ENCODE measurements at places on chromosomes 3 and 15.

- no peak for DNase-seq
Measured at GRCh38 chr15:70185251-70185711, 87.6 kb upstream of the TLE3 start.

DNA sequence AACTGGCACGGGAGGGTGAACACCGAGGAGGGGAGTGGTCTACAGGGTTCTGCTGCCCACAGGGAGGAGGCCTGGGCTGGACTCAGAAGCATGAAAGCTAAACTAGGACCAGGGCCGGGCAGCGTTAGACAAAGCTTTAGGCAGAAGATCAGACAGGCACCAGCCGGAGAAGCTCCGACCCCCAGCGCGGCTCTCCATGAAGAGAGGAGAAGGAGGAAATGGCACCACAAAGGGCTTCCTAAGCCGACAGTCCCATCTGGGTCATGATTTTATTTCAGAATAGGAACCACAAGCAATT lies 61.2 kb downstream of the RUBCN start:
- DNase-seq, result no peak

- no peak for DNase-seq
Measured at GRCh38 chr15:69593981-69594966, 141.7 kb downstream of the RPLP1 start.

DNA sequence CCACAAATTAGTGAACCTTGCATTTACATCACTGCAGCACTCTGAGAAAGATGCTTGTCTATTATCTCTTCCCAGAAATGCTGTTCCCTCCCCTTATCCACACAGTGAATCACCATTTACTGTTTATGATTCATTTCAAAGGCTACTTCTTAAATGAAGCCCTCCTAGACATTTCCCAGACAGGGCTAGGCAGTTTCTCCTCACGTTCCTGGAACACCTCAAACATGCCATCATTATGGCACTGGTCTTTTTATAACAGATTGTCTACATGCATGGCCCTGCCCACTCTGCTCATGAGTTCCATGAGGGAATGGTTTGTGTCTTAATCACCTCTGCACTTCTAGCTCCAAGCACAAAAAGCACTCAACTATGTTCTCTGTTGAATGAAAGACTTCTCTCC lies 32.2 kb upstream of the TM2D3 start:
- DNase-seq, result no peak

DNA sequence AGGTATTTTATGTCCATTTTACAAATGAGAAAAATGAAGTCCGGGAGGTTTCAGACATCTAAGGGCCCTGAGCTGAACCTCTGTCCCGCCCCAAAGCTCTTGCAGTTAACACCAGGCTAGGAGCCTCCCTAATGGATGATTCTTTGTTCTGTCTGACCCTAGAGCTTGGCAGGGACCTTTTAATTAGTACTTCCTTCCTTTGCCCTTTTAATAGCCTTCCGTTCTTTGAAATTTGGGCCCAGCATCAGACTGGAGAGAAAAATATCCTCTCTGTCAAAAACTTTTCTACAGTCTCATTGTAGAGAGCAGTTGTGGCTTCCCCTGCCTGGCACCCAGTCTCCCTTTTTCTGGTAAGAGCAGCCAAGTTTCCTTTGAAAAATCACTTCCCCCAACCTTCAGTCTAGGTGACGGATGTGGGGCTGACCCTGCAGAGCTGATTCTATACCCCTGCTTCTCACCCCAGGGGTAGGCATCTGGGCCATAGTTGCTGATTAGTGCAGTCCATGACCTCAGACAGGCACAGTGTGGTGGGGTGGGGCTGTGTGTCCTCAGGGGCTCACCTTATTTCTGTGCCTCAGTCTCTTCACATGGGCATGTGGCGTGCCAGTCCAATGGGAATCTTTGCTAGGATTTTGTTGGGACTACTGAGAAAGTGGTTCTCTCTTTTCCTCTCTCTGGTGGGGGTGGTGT lies 220.4 kb downstream of the ADAMTS9 start:
- DNase-seq, result no peak

DNA sequence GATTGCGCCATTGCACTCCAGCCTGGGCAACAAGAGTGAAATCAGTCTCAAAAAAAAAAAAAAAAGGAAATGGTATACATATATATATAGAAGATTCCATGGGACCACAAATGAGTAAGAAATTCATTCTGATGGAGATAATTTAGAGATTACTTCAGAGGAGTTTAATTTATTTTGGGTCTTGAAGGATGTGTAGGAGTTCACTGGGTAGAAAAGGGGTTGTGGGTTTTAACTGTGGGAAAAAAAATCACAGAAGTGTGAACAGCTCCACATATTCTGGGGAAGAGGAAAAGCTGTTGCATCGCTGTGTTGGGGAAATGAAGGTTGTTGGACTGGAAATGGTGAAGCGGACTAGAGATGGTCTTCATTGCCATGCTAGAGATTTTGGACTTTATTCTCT lies 4.1 kb upstream of the ICE2 start:
- no peak for DNase-seq

DNA sequence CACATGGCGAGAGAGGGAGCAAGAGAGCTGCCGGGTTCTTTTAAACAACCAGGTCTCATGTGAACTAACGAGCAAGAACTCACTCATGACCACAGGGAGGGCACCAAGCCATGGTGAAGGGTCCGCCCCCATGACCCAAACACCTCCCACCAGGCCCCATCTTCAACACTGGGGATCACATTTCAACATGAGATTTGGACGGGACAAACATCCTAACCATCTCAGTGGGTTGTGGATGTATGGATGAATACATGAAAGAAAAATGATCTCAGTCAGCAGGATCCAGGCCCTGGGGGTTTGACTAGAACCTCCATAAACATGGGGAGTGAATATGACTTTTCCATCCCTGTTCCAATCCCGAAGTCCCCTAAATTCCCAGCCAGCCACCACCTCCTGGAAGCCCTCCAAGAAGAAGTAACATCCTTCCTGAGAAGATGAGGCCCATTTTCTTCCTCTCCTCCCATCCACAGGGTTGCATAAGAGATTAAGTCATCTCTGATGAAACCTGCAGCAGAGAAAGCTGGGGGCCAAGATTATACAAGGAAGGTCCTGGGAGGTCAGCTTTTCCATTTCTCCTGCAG lies 9.5 kb downstream of the CAV3 start:
- DNase-seq, result no peak

DNA sequence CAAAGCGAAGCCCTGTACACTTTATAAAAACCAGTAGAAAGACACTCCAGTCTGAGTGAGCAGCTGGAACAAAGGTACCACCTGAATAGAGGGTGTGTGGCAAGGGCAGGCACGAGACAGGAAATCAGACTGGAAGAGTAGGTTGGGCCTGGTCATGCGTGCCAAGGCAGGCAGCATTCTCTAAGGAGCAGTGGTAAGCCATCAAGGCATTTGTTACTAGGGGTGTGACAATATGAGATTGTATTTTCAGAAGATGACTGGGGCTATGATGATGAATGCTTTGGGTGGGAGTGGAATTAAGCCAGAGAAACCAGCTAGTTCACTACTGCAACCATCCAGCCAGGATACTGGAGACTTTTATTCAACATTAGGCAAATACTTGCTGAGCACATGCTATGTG lies 5.0 kb downstream of the JMJD7 start:
- no peak for DNase-seq

DNA sequence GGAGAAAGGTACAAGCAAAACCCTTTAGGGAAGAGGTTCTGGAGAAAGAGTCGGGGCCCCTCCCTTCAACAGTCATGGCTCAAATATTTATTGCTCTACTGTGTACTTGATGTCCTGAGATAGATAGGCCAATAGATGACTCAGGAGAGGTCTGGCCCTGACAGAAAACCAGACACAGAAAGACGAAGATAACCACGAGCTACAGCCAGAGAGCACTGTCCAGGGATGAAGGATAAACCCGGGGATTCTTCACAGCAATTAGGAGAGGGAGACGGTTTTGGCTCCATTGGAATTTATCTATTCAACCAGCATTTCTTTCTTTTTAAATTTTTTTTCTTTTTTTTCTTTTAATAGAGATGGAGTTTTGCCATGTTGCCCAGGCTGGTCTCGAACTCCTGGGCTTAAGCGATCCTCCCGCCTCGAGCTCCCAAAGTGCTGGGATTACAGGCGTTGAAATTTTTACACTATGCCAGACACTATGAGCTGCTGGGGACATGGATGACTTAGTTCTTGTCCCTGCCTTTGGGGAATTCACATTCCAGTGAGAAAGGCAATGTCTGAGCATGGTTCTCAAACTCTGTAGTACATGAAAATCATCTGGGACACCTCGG lies 4.6 kb upstream of the CIDEC start:
- no peak for DNase-seq

DNA sequence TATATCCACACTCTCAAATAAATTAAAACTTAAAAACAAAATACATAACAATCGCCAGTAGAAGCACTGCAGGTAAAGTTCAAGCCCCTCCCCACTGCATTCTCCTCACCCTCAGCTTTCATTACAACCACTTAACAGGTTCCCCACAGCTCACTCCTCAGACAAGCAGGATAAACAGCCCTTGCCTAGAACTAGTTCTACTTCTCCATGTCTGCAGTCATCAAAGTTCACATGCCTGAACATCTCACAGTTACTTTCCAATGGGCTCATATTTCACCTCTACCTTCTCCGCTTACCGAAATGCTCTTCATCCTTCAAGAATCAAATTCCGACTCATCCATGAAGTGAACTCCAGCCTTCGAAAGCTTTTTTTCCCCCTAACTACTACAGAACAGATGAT lies 4.1 kb downstream of the YEATS2 start:
- DNase-seq, result no peak

- DNase-seq, result no peak
Measured at GRCh38 chr15:68414206-68414555, 17.8 kb downstream of the ITGA11 start.

- no peak for DNase-seq
Measured at GRCh38 chr3:191158815-191159214, 40.2 kb upstream of the OSTN start.

- no peak for DNase-seq
Measured at GRCh38 chr3:165081183-165081582, 2.9 kb upstream of the SI start.

DNA sequence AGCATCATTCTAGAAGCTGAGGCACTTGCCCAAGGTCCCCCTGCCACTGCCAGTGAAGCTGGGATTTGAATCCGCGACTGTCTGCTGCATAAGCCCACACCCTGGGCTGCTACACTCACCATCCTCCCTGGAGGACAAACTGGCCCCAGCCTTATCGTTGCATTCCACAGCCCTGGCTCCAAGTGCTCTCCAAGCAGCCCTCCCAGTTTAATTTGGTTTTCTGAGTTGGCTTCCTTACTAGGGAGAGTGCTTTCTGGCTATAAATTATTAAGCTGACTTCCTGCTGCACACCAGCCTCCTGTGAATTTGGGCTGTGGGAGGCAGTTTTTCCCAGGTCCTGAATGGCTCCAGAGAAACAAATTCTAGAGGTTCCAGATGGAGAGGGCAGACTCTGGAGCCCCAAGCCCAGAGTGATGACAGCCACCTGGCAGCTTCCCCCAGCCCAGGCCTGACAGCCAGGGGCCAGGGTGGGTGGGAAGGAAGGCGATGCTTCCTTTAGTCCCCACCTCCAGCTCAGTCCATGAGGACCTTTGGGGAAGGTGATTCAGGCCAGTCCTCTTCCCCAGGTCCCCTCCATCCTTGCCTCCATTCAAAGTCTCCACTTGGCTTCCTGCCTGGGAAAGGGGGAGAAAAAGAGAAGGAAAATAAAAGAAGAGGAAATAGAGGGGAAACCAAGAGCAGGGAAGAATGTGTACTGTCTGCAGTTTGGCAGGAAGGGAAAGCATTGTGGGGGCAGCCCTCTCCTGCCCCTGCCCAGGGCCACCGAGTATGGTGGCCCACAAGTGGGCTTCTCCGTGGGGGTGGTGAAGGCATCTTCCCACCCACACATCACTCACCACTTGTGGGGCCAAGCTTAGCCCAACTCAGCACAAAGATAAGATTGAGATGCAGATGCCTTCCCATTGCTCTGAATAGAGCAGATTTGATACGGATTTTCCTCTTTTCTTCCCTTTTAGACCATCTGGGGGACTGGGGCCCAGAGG lies 69.6 kb downstream of the SEMA5B start:
- DNase-seq, result no peak

- DNase-seq, result no peak
Measured at GRCh38 chr3:177842302-177842701, 645.0 kb upstream of the TBL1XR1 start.

DNA sequence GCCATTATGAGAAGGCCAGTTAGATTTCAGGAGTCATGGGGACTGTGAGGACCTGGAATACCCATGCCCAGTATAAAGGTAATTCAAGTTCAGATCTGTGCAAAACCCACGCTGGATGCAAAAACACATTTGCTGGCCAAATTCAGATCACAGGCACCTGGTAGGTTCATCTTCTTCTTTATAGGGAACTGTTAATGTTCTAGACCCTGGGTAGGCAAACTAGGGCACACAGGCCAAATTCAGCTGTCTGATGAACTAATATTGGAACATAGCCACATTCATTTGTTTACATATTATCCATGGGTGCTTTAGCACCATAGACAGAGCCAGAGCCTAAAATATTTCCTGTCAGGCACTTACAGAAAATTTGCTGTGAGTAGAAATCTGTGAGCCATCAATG lies 241.4 kb downstream of the PTPRG start:
- no peak for DNase-seq

DNA sequence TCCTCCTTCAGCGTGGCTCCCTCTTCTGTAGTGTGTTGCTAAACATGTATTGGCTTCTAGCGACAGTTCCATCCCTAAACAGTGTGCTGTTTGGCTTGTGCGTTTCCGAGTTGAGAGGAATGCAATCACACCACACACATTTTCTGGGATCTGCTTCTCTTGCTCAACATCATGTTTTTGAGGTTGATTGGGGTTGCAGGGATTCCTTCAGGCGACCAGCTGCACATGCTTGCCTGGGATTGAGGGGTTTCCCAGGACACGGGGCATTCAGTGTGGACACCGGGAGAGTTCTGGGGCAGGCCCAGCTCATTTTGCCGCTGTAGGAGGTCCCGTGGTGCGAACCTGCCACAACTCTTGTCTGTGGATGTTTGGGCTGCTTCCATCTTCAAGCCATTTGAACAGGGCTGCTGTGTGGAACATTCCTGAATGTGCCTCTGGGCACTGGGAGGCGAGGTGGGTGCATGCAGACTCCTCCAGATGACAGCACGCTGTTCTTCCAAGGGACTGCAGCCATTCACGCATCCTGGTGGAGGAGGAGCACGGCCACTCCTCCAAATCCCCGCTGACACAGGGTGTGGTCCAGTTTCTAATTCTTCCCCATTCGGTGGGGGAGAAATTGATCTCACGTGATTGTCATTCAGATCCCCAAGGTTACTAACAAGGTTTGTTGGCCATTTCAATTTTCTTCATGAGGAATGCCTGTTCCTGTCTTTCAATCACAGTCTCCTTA lies 82.8 kb downstream of the PLXNA1 start:
- no peak for DNase-seq

DNA sequence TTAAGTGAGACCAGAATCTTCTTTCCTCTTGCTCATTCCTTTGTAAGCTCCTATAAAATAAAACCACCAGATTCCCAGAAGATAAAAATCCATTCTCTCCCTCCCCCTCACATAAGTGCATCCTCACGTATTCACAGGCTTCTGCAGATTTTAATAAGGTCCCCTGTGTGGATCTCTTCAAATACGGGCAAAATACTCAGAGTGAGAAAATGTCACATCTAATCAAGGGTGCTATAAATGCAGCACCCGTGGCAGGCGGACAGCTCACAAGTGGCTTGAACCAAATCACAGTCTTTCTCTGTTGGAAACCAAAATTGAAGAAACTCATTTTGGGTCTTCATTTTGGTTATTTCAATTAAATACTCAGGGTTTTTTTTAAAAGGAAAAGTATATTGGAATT lies 212.9 kb upstream of the CMC1 start:
- no peak for DNase-seq

GRCh38 chr3:115325539-115325938 lies 178.5 kb upstream of the ZBTB20 start:
- no peak for DNase-seq
